ENCODE measurements at places on chromosomes 12 and 14.

DNA sequence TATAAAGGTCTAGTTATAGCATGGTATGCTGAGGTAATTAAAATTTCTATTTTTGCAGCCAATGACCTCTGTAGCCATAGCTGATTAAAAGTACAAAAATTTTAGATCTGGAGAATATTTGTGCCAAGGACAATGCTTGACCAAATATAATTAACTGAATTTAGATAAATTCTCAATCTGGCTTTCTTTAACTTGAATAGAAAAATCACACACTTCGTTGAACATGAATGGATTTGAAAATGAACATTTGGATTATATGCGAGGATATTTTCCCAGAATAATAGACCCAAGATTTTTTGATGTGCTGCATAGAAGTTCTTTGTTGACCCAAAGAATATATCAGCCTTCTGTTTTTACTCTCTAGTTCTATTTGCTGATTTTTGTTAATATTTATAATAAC is 38.4 kb upstream of the G2E3 start:
- no peak for DNase-seq

GRCh38 chr14:54627540-54628363 is 60.8 kb downstream of the SAMD4A start:
- DNase-seq: peak; percentile 21

DNA sequence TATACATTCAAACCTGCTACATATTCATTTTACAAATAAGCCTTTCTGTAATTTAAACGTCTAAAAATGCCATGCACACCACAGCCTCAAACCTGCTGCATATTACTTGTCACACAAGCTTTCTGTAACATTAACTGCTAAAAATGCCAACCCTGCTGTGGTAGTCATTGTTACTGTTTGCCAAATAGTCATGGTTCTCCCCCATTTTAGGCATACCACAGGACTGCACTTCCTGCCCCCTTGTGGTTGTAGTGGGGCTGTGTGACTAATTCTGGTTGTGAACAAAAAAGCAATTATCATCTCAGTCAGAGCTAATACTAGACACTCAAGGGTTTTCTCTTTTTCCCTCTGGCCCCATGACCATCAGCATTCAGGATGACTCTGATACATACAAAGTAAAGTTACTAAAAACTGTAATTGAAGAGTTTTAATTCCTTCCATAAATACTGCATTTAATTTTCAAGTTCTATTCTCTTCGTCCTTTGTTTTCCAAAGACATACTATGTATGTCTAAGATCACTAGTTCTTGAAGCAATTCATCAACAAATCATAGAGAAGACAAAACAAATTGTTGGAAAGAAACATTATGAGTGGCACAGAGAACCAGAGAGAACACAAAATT is 5.7 kb upstream of the SLC35F4 start:
- peak; percentile 18 for DNase-seq

GRCh38 chr12:65905405-65905804 is 81.1 kb downstream of the HMGA2 start:
- DNase-seq: no peak

- DNase-seq: no peak
Measured at GRCh38 chr14:58705066-58705465, 67.3 kb downstream of the DACT1 start.

- no peak for DNase-seq
Measured at GRCh38 chr12:22473212-22473611, 71.1 kb downstream of the C2CD5 start.

DNA sequence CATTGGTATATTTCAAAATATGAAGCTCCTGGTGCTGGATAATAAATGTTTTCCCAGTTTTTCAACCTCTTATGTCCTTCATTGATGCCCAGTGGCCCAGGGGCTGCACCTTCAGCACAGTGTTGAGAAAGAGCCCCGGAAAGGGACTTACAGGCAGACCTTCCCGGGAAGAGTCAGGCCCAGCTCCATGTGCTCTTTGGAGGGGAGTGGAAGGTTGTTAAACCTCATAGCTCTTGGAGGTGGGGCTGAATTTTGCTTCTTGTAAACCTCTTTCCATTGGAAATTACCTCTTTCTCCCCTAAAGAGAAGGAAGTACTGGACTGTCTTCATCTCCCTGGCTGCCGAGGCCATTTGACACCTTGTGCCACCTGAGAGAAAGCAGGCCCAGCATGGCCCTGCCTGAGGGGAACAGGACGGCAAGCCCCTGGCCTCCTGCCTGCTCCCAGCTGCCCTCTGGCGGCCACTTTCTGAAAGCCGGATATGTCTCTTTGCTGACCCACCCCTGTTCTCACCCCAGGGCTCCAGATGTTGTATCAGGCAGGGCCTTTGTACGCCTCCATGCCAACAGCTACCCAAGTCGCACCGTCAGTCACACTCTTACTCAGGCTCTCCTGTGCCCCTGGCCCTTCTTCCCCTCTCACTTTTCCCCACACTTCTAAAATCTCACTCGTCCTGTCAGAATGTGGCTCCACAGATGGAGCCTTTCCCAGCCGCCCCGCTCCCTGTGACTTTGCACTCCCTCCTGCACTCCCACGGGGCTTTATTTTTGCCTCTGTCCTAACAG is 43.0 kb downstream of the EVL start:
- peak; percentile 91 for DNase-seq

GRCh38 chr14:70666361-70666686 is 24.6 kb downstream of the TTC9 start:
- no peak for DNase-seq

GRCh38 chr14:104523546-104523935 is 56.0 kb upstream of the C14orf180 start:
- DNase-seq: no peak

GRCh38 chr12:77033658-77034536 is 31.5 kb downstream of the E2F7 start:
- no peak for DNase-seq

GRCh38 chr12:94148739-94149118 is 352 bp downstream of the PLXNC1 start:
- no peak for DNase-seq

GRCh38 chr12:121061831-121062230 is 22.8 kb upstream of the OASL start:
- DNase-seq: no peak
